Sciatic nerve (tissue), 2 donors: ENCODE measurements at places on chromosomes 4 and X.

- DNase-seq = no peak
Observed at GRCh38 chr4:3516061-3516835, 16.0 kb downstream of the LRPAP1 start.

DNA sequence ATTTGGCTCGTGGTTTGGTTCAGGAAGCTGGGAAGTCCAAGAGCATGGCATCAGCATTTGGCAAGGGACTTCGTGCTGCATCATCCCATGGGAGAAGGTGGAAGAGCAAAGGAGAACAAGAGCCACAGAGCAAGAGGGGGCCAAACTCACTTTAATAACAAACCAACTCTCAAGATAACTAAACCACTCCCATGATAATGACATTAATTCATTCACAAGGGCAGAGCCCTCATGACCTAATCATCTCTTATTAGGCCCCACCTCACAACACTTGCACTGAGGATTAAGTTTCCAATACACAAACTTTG is 113.4 kb upstream of the ATXN3L start:
- DNase-seq = no peak

- DNase-seq = no peak
Observed at GRCh38 chr4:88809576-88810219, 112.1 kb upstream of the NAP1L5 start.

- no peak for DNase-seq
Observed at GRCh38 chrX:110175146-110175545, 142.7 kb downstream of the AMMECR1 start.

DNA sequence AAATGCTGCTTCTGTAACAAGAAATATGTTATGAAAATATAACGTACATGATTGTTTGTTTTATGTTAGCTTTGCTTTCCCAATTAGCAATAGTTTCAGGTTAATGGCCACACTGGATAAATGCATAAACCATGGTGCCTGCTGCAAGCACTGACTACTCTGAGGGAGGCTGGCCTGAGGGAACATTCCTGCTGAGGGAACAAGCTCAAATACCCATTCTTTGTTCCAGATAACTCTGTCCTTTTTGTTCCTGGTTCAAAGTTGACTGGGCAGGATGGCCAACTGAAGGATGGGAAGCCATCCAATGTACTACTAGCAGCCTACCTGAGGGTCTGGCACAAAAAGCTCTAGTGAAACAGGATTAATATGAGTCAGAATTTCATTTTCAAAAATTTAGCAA is 37.5 kb downstream of the NUP62CL start:
- no peak for DNase-seq

- DNase-seq = no peak
Observed at GRCh38 chr4:21801661-21802385, 146.7 kb downstream of the KCNIP4 start.

DNA sequence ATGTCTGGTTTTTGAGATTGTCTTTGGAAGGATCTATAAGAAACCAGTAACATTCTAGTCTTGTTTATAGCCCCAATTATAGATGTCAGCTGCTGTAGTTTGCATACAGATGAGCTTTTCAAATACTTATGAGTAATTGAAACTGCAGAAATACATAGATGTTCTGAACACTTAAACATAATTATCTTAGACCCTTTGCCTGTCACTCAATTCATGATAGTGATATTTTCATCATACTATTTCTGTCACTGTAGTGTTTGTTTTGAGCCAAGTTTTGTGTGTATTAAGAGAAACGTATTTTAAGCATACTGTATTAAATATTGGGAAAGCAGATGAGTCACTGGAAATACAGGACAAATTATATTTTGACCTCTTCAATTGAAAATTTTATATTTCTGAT is 69.8 kb upstream of the SMARCA5 start:
- no peak for DNase-seq

DNA sequence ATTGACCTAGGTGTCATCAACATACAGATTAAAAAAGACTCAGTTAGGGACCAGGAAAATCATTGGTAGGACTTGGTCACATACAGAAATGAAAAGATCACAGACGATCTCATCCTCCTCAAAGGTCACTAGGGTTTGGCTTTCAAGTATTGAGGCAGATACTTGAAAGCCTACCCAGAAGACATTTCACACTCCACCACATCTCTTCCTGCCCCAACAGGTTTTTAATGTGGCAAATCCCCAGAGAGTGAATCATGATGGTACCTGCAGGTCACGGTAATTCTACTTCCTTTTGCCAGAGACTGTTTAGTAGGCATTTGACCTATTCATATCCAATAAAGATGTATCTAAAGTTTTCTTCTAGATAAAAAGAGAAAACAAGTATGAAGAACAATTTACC is 44.1 kb downstream of the INPP4B start:
- DNase-seq = no peak

DNA sequence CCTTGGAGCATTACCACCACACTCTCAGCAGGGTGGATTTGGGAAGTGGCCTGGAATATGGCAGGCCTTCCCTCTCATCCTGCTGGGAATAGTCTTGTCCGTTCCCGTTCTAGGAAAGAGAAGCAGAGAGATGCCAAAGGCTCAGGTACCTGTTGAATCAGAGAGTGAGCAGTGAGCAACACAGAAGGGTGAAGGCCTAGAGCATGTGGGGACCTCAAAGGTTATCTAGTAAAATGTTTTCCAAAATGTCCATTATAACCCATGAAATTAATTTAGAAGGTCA is 30.8 kb downstream of the SLC16A2 start:
- DNase-seq = no peak

GRCh38 chrX:122055979-122056715 is 1008.7 kb downstream of the GLUD2 start:
- DNase-seq = no peak

DNA sequence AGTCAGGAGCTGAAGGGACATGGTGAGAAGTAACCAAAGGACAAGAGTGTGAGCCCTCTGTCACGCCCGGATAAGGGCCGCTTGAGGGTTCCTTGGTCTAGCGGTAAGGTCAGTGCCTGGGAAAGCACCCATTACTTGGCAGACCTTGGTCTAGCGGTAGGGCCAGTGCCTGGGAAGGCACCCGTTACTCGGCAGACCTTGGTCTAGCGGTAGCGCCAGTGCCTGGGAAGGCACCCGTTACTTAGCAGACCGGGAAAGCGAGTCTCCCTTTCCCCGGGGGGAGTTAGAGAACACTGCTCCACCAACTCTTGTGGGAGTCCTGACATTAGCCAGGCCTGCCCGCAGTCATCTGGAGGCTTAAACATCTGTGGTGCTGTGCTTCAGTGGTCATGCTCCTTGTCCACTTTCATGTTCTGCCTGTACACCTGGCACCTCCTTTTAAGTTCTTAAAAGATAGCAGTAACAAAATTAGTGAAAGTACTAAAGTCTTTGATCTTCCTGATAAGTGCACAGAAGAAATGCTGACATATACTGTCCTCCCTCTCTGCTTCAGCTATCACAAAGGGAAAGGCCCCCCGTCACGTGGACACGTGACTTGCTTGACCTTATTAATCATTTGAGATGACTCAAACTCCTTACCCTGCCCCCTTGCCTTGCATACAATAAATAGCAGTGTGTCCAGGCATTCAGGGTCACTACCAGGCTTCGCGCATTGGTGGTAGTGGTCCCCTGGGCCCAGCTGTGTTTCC is 9.3 kb upstream of the SEC24B start:
- no peak for DNase-seq

DNA sequence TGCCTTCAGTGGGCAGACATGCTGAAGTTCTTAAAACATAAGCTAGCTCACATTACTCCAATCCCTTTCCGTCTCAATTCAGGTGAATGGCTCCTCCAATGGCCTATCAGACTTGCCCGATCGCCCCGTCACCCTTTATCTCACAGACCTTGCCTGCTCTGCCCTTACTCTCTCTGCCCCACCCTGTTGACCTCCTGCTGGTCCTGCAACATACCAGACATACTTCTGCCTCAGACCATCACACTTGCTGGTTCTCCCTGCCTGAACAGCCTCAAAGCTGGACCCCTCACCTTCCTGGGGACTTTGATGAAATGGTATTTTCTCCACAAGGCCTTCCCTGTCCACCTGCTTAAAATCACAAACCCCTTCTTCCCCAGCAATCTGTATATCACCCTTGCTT is 340.1 kb upstream of the NR3C2 start:
- DNase-seq = no peak
